Subcutaneous preadipocyte (primary cell): ENCODE measurements at places on chromosomes 16 and 17. TPM values are rescaled to one million over a fixed set of nuclear protein-coding genes. Genes with fewer than 3 reads are reported as not detected.

CCL15 gene
- total RNA-seq: not detected in 2 replicates

CCL5 gene
- not detected in 2 replicates for total RNA-seq

SLC47A1 gene
- 2.2 and 5.1 TPM in 2 replicates for total RNA-seq

EPX gene
- total RNA-seq: not detected in 2 replicates

KRTAP4-3 gene
- not detected in 2 replicates for total RNA-seq

KRT17 gene
- 1.2 and 1.8 TPM in 2 replicates for total RNA-seq

SDR42E2 gene
- total RNA-seq: under 0.01 TPM in 2 replicates

KCNAB3 gene
- total RNA-seq: under 0.01 and 0.98 TPM in 2 replicates

MT1G gene
- 0.59 and 3.3 TPM in 2 replicates for total RNA-seq

LDHD gene
- 0.39 and 1.1 TPM in 2 replicates for total RNA-seq
